ENCODE measurements at places on chromosomes 7 and 10. TPM values are rescaled to one million over a fixed set of nuclear protein-coding genes. Genes with fewer than 3 reads are reported as not detected.

Gene PTF1A
- polyA plus RNA-seq: not detected

Gene SLC13A4
- polyA plus RNA-seq: 5.6 TPM

Gene ERVW-1
- polyA plus RNA-seq: 2.2 TPM

Gene ASB10
- polyA plus RNA-seq: not detected

Gene CHAT
- polyA plus RNA-seq: not detected

Gene DLX5
- polyA plus RNA-seq: 9.8 TPM

DNA sequence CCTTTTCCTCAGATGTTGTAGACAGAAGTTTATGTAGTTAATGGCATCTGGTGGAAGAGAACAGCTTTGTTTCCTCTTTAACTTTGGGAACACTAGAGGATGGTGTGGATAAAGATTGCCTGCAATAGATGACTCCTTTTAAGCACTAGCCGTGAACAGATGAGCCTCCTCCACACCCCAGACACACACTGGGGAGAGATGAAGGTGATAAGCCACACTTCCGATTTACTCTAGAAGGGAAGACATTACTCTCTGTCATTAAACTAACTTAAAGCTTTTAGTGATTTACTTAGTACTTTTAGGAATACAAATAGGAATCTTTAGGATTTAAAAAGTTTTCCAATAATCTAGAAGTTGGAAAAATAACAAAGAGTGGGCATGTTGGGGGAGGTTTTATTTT lies 6.8 kb downstream of the HSPA14 start:
- DNase-seq: no peak

DNA sequence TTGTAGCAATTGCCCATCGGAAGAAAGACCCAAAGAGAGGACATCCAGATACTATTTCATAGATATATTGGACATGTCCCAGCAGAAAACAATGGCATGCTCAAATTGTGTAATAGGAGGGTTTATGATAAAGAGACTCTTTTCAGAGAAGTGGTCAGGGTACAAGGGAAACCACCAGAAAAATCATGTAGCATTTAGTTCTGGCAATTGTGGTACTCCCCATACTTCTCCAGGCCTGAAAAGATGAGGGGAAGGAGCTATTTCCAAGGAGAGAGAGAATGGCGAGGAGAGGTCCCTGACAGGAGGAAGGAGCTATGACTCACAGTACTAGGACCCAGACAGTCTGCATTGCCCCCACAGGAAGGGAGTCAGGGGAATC lies 68.4 kb upstream of the ADO start:
- no peak for DNase-seq

DNA sequence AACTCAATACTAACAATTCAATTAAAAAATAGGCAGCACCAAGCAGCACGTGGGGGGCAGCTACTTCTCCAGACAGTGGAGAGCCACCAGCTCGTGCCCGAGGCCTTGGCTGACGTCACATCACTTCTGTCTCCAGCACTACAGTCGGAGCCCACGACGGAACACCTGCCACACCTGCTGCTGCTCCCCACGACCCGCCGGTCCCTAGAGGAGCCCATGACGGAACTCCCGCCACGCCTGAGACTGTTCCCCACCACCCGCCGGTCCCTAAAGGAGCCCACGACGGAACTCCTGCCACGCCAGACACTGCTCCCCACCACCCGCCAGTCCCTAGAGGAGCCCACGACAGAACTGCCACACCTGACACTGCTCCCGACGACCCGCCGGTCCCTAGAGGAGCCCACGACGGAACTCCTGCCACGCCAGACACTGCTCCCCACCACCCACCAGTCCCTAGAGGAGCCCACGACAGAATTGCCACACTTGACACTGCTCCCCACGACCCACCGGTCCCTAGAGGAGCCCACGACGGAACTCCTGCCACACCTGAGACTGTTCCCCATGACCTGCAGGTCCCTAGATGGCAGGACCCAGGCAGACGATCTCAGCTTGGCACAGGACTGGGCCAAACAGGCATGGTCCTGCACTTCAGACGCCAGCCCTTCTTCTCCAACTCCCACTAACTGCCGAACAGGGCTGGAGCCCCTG lies 258.0 kb downstream of the ELFN1 start:
- no peak for DNase-seq

DNA sequence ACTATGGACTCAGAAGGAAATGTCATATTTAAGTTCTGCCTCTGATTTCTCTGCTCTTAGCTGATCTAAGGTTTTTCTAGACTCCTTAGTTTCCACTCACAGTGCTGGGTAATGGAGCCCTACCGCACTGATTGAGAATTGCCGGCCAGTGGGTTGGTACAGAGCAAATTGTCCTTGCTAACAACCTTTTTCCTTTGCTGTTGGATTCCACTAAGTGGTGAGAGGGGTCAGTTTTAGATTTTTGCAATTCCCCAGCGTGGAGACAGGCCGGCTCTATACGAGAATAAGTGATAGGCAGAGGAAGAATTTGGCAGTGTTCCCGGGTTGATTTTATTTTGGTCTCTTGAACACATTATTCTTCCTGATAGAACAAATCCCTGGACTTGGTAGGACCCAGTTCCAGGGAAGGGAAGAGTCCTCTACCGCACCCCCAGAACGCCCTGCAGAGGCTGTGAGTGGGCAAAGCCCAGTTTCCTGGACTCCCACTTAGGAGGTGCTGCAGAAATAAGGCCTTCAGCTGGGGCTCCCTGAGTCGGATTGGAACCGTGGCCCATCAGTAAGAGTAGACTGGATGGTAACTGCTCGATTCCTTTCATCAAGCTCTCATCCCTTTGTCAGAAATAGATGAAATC lies 3.0 kb upstream of the NRP1 start:
- DNase-seq: no peak

DNA sequence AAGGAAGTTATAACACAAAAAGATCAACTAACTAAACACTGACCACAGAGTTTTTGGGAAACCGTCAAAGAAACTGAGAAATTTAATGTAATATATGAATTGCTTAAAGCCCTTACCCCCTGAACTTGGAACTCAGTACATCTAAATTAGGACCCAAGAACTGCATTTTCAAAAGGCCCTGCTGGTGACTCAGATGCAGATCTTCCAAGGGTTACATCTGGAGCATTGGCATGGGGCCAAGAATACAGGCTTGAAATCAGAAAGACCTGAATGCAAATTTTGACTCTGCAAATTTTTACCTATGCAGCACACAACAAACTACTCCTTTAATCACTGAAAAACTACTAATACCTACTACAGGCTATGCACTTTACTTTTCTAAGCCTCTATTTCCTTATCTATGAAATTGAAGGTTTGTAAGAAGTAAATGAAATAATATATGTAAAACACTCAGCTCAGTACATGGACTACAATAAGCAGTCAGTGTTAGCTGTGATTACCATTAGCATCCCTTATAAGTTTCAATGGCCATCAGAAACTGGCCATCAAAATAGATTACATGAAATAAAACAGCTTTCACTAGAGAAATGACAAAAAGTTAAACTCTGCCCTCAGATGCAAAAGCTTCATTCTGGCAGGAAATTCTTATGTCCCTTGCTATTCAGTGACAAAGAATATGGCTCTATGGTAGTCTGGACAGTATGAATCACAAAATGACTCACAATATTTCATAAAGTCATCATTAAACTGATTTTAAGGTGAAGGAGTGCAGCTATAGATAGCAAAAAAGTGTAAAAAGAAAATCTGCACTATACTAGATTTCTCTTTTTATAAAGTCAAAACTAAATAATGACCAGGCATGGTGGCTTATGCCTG lies 43.6 kb downstream of the NSUN6 start:
- DNase-seq: no peak

GRCh38 chr7:34240417-34240816 lies 335.1 kb downstream of the BMPER start:
- no peak for DNase-seq

GRCh38 chr10:8006274-8006999 lies 48.1 kb upstream of the GATA3 start:
- DNase-seq: no peak

DNA sequence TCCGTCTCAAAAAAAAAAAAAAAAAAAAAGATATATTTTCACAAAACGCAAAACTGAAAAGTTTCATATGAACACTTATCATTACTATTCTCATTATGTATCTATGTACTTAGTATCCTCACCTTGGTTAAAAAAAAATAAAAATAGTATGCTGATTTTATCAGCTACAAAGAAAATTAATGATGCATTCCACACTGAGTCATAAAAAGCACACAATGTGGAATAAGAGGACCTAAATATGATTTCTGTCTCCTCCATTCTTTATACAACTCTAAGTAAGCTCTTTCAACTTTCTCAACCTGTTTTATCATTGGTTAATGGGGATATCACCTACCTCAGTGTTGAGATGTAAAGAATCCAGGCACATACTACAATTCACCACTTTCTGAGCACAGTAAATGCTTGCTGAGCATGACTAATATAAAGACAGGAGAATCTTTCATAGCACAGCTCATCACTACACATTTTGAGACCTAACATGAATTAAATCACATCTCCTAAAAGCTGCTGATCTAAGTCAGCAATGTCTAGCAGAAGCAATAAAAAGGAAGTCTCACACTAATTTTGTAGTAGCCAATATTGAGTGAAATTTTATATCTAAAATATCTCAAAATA lies 2.7 kb downstream of the SNX13 start:
- DNase-seq: no peak

DNA sequence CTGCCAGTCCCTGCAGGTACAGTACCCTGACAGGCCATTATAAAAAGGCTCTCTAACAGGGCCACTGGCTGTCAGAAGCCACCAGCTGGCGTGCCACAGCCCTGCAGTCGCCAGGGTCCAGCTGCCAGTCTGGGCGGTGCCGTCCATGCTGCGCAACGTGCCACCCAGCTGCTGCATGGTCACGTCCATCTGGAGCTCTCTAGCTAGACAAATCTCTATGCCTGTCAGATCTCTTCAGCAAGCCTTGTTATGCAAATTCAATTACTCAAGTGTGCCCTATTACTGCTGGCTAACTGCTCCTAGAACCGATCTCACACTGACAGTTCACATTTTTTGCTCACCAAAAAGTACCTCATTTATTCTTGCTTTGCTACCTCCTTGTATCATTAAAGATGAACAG lies 75.9 kb downstream of the HIBADH start:
- no peak for DNase-seq

- DNase-seq: no peak
These were observed 9.0 kb upstream of the VIM start for GRCh38 chr10:17219024-17219423.

GRCh38 chr10:17801507-17801906 lies 7.6 kb upstream of the MRC1 start:
- DNase-seq: no peak

GRCh38 chr7:148503900-148504487 lies 86.6 kb upstream of the C7orf33 start:
- no peak for DNase-seq

GRCh38 chr7:91397612-91398011 lies 133.4 kb downstream of the FZD1 start:
- no peak for DNase-seq
